ENCODE measurements at places on chromosomes 13 and 19.

- no peak for DNase-seq
Measured at GRCh38 chr13:101449790-101450748, 2.4 kb upstream of the ITGBL1 start.

DNA sequence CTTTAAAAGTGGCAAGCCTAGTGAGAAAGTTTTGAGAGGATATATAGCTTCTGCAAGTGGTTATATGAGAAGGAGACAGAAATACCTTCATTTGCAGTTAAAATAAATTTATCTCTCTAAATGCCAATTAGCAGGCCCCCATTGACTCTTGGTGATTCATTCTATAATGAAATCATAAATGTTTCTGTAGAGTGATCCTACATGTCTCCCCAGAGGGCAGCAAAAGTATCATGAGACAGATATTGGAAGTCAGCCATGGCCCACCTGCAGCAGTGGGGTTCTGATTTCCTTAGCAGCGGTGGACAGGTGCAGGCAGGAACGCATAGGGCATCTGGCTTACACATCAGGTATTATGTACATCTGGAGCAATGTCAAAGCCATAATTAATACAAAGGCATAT is 385.4 kb upstream of the SLC10A2 start:
- DNase-seq = no peak

GRCh38 chr13:99587021-99587420 is 85.7 kb downstream of the TM9SF2 start:
- DNase-seq = no peak

DNA sequence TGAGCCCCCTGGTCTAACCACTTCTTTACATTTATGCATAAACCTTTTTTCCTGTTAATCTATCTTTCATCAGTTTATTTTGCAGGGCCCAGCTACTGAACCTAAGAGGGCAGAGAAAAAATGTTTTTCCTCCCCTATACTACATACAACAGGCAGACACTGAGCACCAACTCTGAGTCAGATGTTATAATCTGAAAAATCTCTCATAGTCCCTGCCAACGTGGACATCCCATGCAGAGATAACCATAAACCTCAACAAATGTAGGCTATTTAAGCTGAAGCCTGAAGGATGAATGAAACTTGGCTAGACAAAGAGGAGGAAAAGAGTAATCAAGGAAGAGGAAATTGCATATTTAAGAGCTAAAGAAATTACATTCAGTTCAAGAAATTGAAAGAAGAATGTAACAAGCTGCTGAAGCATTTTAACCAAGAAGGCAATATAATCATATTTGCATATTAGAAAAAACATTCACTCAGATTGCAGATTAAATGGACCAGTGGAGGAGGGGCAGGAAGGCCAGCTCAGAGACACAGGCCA is 2.6 kb downstream of the NEK3 start:
- DNase-seq = no peak

DNA sequence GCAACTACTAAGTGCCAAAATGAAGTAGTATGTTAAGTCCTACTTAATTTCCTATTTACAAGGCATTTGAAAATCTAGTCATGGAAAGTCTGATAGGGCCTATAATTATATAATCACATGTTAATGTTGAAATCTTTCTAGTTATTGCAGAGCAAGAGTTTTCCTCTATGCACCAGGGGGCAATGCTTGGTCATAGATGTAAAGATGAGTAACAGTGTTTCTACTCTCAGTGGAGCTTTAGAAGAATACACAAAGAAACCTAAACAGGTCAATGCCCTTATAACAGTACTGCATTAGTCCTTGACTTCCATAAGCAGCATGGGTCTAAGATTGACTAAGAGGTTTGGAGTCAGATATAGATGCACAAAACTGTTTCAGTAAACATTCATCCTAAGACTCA is 218.7 kb downstream of the KCTD12 start:
- DNase-seq = no peak

Measured in activated CD4-positive, alpha-beta T cell treated with anti-CD3 and anti-CD28 coated beads, Interleukin-2, amount 50 U/mL, for 1 hour (primary cell).